ENCODE measurements at places on chromosomes 1 and 21. TPM values are rescaled to one million over a fixed set of nuclear protein-coding genes. Genes with fewer than 3 reads are reported as not detected.

FAM20B gene
- total RNA-seq: 19.9 TPM

KIF2C gene
- total RNA-seq: 62.9 TPM

GRCh38 chr1:180945151-180945550 lies 32.5 kb downstream of the KIAA1614 start:
- no peaks in the 10 kb centered on the region for H3K36me3 ChIP-seq
- H3K4me3 ChIP-seq: no peak overlapping the region
- peak; percentile 22 for DNase-seq

GRCh38 chr1:111789666-111790316 lies 34.1 kb downstream of the DDX20 start:
- no peak overlapping the region for H3K27ac ChIP-seq
- H3K4me1 ChIP-seq: no peaks in the 10 kb centered on the region
- no peaks in the 10 kb centered on the region for H3K36me3 ChIP-seq
- no peak for DNase-seq
- H3K27me3 ChIP-seq: no peaks in the 10 kb centered on the region
- H3K4me3 ChIP-seq: no peak overlapping the region

- H3K27me3 ChIP-seq: no peaks in the 10 kb centered on the region
- DNase-seq: peak; percentile 52
- peaks cover 22% of the 10 kb centered on the region for H3K4me1 ChIP-seq
- H3K36me3 ChIP-seq: no peaks in the 10 kb centered on the region
Observed at GRCh38 chr1:9909234-9910046, 629 bp downstream of the CTNNBIP1 start.

DNA sequence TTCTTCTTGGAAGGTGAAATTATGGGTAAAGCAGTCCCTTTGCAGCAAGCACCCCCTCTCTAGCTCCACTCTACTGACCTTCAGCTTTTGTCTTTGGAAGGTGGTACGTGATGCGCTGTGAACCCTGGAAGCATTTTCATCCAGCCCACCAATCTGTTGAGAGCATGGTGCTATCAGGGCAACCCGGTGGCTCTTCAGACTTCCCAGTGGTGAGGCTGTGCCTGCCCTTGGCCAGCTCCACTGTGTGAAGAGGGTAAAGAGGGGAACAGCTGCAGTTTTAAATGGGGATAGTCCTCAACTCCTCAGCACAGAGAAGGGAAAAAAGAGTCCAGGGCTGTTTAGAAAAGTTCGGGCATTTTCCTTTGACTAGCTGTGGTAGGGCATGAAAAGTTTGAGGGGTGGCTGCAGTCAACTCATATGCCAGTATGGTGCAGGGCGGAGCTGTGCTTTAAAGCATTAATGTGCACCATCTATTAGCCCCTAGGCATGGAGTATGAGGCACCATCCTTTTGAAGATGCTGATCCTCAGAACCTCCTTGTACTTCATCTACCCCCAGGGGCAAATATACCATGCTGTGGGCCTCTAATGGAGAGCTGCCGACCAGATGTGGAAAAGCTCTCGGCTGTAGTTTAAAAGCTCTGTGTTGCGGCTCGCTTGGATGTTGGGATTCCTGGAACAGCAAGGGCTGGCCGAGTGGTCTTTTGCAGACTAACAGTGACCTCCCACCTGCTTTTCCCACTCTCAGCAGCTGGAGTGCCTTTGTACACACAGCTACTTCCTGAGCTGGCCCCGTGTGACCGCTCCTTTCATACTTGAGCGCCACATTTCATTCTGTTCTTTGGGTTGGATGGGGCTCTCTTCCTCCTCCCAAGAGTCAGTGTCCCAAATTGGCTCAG lies 123.0 kb downstream of the PEX14 start:
- peaks cover 5% of the 10 kb centered on the region for H3K36me3 ChIP-seq
- H3K4me3 ChIP-seq: no peak overlapping the region
- no peak overlapping the region for H3K27ac ChIP-seq

DNA sequence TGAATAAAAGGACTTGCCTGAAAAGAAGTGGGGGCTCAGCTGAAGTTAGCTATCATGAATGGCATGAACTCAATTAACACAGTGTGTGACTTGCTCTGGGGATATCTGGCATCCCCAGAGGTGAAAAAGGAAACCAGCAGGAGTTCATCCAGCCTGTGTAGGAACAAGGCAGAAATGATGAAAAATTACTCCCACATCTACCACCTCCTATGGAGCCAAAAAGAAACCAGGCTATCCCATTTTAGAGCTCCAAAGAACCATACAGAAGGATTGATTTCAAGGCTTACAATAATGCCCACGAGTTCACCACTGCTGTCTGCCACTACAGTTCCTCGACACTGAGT lies 25.3 kb downstream of the TP53BP2 start:
- no peak overlapping the region for H3K4me3 ChIP-seq
- peaks cover 11% of the 10 kb centered on the region for H3K4me1 ChIP-seq
- DNase-seq: no peak
- peak overlapping the region; percentile 50 for H3K27ac ChIP-seq
- H3K36me3 ChIP-seq: no peaks in the 10 kb centered on the region
- no peaks in the 10 kb centered on the region for H3K27me3 ChIP-seq

KCNT2 gene
- total RNA-seq: 13.4 TPM

DNA sequence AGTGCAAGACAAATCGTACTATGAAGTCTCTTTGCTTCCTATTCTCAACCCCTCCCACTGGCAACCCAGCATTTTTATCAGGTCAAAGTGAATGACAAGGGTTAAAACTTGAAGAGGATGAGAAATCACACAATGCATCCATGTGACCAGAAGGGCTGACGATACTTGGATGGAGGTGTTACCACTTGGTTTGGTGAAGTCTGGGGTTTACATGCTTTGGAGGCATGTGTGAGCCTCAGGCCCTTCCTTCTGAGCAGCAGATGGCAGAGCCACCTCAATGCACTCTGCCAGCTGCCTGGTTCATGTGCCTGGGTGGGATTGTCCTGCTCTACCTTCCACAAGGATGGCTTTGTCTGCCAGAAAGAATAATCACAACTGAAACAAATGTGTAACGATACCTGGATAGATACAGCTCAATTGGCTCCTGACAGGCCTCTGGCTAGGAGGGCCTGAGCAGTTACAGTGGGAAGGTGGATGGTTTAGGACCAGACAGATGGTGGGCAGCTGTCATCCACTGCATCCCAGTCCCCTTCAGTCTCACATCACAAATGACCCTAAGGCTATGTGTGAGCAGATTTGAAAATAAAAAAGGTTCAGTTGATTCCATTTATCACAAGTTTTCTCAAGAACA lies 51.5 kb upstream of the CNIH3 start:
- H3K27me3 ChIP-seq: no peaks in the 10 kb centered on the region
- H3K27ac ChIP-seq: no peak overlapping the region
- no peaks in the 10 kb centered on the region for H3K4me1 ChIP-seq

DNA sequence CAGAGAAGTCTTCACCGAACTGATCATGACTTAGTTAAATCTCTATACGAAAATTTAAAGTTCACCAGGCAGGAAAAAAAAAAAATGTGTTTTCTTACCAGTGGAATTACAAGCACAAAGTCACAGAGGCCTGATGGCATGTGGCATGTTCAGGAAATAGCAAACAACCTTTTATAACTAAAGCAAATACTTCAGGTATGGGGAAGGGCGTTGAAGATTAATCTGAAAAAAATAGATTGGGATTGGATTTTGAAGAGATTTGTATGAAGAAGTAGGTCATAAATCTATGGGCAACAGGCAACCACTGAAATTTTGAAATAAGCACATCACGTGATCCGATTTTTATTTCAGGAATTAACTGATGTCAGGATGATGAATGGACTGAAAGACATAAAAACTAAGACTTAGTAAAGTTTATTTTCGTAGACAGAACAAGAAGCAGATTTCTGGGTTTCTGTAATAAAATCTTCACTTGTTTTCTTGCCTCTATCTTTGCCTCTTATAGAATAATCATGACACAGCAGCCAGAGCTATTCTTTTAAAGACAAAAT lies 295.9 kb upstream of the ADGRL4 start:
- H3K4me3 ChIP-seq: no peak overlapping the region
- H3K36me3 ChIP-seq: no peaks in the 10 kb centered on the region
- no peak overlapping the region for H3K27ac ChIP-seq
- H3K4me1 ChIP-seq: peaks cover 13% of the 10 kb centered on the region

- H3K27ac ChIP-seq: no peak overlapping the region
- H3K4me1 ChIP-seq: no peaks in the 10 kb centered on the region
- DNase-seq: peak; percentile 15
- H3K4me3 ChIP-seq: no peak overlapping the region
- no peaks in the 10 kb centered on the region for H3K36me3 ChIP-seq
Observed at GRCh38 chr1:48123647-48124046, 98.9 kb upstream of the SLC5A9 start.

AVPR1B gene
- total RNA-seq: not detected

DNA sequence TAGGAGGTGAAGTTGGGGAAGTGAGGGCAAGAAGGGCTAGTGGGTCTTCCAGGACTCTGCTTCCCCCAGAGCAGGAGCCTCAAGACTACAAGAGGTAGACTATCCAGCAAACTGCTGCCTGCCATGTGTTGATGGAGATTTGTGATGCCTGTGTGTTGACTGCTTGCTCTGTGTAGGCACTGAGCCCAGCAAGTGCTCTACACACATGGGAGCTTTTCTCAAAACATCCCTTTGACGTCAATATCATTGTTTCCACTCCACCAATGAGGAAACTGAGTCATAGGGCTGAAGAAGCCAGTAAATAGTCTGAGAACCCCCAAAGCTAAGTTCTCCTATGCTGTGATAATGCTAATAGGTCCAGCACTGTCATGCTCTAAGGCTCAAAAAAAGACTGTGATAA lies 207.2 kb upstream of the NFIA start:
- peaks cover 21% of the 10 kb centered on the region for H3K4me1 ChIP-seq
- no peaks in the 10 kb centered on the region for H3K27me3 ChIP-seq
- no peak for DNase-seq
- no peak overlapping the region for H3K27ac ChIP-seq
- no peak overlapping the region for H3K4me3 ChIP-seq
- no peaks in the 10 kb centered on the region for H3K36me3 ChIP-seq

CACHD1 gene
- 40.7 TPM for total RNA-seq

AQP10 gene
- total RNA-seq: not detected

CCDC185 gene
- 0.56 TPM for total RNA-seq

ADAMTS4 gene
- total RNA-seq: 4.7 TPM

DNA sequence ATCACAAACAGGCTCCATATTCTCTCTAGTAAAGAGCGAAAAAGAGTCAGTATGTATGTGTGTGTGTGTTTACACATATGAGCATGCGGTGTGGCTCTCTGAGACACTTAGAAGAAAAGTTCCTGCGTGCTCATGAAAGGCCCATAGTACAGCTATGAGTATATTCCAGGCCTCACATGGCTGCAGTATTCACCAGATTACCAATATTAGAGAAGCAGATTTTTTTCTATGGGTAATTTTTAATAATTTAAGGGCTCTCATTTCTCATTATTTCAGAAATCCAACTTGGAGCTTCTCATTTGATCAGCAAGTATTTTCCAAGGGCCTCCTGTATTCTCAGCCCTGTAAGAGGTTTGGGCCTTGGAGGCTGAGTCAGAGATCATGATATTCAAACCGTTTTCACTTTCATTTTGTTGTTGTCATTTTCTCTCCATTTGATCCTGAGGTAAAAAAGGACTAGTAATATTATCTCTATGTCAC lies 232.9 kb upstream of the SGIP1 start:
- no peak overlapping the region for H3K4me3 ChIP-seq
- H3K27me3 ChIP-seq: no peaks in the 10 kb centered on the region
- H3K4me1 ChIP-seq: no peaks in the 10 kb centered on the region

PM20D1 gene
- 0.12 TPM for total RNA-seq

HPCAL4 gene
- 1.1 TPM for total RNA-seq

CDK18 gene
- total RNA-seq: 46.5 TPM

DNA sequence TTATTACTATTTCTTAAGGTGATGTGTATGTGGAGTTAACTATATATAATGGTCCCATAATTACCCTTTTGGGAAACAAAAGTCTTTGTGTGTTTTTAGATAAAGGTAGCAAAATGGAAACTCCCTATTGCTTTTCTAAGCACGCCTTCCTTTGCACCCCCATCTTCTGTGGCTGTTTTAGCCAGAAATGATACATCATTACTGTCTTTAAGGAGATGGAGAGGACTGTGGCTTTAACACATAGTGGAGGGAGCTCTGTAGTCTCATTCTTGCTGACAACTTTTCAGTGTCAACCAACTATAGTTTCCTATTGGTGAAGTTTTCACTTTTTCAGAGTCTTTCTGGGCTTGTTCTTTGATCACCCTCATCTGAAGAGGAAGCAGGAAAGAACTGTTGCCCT lies 1.0 kb downstream of the APOBEC4 start:
- no peaks in the 10 kb centered on the region for H3K36me3 ChIP-seq
- no peaks in the 10 kb centered on the region for H3K4me1 ChIP-seq
- H3K4me3 ChIP-seq: no peak overlapping the region
- no peak for DNase-seq

TRNP1 gene
- 69.3 TPM for total RNA-seq

Measured in GM23338 (cell line).